ENCODE measurements at places on chromosomes 12 and 14.

DNA sequence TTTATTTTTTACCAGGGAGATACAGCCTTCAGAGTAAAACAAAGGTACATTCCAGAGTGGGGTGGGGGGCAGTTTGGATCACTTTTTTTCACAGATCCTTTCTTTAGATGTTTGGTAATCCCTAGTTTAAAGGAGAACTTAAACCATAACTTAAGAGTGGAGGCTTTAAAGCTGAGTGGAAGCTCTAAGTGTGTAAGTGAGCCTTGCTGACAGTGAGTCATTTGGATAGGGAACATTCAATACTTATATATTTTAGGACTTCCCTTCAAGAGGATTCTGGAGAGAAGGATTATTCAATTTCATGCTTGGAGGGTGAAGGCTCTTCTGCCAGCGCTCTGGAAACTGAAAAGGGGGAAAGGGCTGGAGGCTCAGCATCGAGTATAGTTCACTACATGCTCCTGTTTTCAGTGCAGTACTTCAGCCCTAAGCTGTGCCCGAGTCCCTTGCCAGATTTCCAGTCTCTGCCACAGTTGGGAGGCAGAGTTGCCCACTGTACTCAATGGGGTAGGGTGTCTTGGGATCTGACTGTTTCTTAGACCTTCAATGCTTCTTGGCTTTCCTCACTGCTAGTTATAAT, 8.4 kb downstream of the PRKAG1 start:
- no peak for DNase-seq

- DNase-seq, result no peak
These were observed 49.6 kb downstream of the TC2N start for GRCh38 chr14:91817566-91818325.

- no peak for DNase-seq
These were observed 3.7 kb downstream of the GZMB start for GRCh38 chr14:24630087-24630871.

GRCh38 chr12:26580619-26581018, 252.4 kb downstream of the ITPR2 start:
- DNase-seq, result no peak

- DNase-seq, result no peak
These were observed 23.6 kb downstream of the BDKRB1 start for GRCh38 chr14:96279564-96279963.

DNA sequence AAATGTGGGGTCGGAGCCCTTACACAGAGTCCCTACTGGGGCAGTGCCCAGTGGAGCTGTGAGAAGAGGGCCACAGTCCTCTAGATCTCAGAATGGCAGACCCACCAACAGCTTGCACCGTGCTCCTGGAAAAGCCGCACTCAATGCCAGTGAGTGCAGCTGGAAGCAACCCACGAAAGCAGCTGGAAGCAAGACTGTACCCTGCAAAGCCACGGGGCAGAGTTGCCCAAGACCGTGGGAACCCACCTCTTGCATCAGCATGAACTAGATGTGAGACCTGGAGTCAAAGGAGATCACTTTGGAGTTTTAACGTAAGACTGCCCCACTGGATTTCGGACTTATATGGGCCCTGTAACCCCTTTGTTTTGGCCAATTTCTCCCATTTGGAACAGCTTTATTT, 12.3 kb downstream of the GTF2A1 start:
- no peak for DNase-seq

DNA sequence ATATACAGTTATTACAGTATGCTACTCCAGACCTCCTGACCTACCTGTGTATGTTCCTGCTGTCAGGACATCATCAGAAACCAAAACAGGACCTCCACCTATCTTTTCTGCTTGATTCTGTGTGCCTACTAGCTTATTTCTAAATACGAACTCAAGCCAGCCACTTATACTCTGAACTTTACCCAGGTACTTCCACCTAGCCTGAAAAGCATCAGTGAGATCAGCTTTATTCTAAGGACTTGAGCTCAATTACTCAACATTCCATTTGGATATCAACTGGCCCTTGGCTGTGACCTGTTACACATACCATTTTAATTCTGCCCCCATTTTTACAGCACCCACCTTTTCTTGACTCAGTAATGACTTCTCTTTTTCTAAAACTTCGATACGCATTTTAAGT, 29.2 kb downstream of the TRIP11 start:
- DNase-seq, result no peak

DNA sequence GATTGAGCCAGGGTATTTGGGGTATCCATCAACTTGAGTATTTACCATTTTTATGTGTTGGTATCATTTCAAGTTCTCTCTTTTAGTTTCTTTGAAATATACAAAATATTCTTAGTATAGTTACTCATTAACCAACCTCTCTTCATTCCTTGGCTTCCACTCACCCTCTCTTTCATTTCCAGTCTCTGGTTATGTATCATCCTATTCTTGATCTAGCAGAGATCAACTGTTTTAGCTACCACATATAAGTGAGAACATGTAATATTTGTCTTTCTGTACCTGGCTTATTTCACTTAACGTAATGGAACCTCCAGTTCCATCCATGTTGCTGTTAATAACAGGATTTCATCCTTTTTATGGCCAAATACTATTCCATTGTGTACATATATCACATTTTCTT, 86.9 kb downstream of the DACT1 start:
- DNase-seq, result no peak

DNA sequence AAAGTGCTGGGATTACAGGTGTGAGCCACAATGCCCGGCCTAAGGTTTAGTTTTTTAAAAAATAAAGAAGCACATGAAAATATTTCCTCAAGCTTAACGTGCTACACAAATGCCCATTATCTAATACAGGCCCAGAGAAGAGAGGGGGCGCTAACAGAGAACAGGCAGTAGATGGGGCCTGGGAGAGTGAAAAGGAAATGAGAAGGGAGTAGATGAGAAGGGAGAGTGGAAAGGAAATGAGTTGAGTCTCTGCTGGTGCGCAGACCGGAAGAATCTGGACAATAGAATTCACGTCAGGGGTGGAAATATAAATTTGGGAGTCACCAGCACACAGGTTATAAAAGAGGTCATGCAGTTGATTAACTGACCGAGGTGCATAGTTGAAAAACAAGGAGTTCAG, 10.7 kb downstream of the PXN start:
- DNase-seq, result no peak

GRCh38 chr12:230925-231671, 17.1 kb upstream of the SLC6A12 start:
- peak; percentile 46 for DNase-seq

DNA sequence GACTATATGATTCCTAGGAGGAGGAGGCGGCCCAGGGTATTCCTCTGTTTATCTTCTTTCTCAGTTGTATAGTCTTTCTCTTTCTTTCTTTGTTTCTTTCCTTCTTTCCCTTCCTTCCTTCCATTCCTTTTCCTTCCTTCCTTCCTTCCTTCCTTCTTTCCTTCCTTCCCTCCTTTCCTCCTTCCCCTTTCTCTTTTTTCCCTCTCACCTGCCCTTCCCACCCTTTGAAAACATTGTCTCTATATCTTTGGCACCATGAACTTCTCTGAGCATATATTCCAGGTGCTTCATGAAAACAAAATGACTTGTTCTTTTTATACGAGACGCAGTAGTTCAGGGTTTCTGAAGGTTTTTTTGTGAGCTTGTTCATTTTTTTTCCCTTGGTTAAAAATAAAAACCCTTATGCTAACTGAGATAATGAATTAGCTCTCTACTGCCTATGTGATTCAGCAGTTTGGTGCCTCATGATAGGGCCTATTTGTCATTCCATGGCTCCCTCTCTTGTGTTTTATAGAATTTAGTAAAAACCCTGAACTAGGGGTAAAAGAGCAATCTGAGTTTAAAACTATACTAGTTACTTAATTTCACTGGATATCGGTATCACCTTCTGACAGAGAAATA, 3.2 kb upstream of the TESPA1 start:
- DNase-seq, result no peak

- DNase-seq, result peak; percentile 45
These were observed 678.4 kb downstream of the MED13L start for GRCh38 chr12:115598871-115599811.

DNA sequence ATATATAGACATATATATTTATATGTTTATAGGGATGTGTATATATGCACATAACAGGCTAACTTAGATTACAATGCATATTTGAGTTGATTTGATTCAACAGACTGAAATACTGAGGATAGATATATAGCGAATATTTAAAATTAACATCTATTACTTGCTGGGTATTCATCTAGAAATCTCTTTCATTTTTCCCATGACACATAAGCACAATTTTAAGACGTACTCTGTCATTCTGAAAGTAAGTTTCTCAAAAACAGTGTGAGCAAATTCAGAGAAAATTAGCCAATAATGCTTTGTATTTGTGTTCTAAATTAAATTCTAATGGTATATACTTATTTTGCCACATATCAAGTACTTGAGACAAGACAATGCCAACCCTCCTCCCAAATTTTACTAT, 907.5 kb upstream of the MDGA2 start:
- DNase-seq, result no peak

GRCh38 chr14:103099081-103099732, 4.7 kb downstream of the EXOC3L4 start:
- DNase-seq, result no peak

DNA sequence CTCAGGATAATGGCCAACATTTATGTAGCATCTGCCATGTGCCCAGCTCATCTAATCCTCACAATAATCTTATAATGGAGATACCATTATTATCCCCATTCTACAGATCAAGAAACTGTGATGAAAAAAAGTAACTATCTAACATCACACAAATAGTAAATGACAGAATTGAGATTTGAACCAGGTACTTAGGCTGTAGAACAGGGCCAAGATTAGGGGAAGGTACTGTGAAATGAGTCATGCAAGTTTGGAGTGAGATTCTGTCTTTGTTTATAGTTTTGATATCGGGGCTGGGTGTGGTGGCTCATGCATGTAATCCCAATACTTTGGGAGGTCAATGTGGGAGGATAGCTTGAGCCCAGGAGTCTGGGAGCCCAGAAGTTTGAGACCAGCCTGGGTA, 1.3 kb upstream of the GNPTAB start:
- DNase-seq, result no peak

GRCh38 chr12:95942524-95943329, at the start of gene CCDC38:
Gene CCDC38 (minus strand): TSS chr12:95942614. CDS start chr12:95936509, 6,105 bp downstream.
- peak; percentile 62 for DNase-seq

DNA sequence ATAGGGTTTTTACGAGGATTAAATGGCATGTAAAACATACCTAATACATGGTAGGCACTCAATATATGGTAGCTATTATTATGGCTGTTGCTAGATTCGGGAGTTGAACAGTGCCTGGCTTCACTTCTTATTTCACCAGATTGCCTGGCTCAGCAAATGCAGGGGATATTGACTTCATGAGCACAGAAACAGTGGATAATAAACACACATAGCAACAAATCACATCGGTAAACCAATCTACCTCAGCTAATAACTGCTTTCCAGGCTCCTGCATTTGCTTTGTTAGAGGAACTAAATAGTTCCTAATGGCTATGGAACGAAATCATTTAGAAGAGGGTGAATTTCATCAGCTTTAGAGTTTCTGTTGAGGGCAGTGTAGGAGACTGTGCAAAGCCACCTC, 105.2 kb upstream of the TMCC3 start:
- DNase-seq, result no peak

- DNase-seq, result no peak
These were observed 10.0 kb downstream of the SFSWAP start for GRCh38 chr12:131720921-131721320.

- no peak for DNase-seq
These were observed 47.7 kb downstream of the SERPINA3 start for GRCh38 chr14:94659901-94660300.
